ENCODE measurements at places on chromosomes 5 and 9. TPM values are rescaled to one million over a fixed set of nuclear protein-coding genes. Genes with fewer than 3 reads are reported as not detected.

Gene PAIP1
- polyA plus RNA-seq = 109 TPM

Gene ZNF454
- 9.0 TPM for polyA plus RNA-seq

DNA sequence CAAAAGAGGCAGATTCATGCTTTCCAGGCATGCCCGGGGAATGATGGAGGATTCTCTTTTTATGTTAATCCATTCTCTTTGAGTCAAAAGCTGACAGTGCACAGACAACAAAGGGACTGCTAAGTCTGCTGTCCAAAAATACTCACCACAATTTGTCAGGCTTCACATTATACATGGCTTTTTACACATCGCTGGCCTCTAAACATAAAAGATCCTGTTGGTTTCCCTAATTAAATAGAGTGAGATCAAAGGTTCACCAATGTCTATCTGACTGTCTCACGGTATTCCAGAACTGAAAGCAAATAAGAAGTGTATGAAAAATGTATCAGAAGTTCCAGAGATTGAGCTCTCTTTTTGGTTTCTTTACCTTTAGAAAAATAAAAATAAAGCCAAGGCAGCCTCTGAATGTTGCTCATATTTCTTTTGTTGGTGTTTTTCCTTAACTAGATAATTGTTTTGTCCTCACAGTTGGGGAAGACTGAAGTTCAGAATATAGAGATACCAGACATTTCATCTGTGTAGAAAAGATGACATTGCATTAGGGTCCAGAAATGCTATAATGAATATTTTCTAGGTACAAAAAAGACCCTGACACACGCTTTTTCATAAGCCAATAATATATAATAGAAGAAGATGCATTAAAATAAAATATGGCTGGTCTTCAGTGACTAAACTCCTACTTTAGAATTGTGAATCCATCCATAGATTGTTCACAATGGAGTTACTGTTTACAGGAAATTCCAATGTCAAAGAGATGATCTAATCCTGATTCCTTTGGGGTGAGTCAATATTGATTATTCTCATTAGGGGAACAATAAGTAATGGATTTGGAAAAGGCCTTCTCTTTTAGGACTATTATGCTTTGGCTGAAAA lies 688.2 kb upstream of the CDH6 start:
- DNase-seq = no peak

GRCh38 chr9:89601856-89602562 lies 2.8 kb upstream of the GADD45G start:
- DNase-seq = no peak
